ENCODE measurements at places on chromosomes 7 and 10. TPM values are rescaled to one million over a fixed set of nuclear protein-coding genes. Genes with fewer than 3 reads are reported as not detected.
A peak's percentile ranks its signal among the peaks of the same experiment; 100 is the strongest.

The C10orf53 gene
- not detected for total RNA-seq

The MUC3A gene
- not detected for total RNA-seq

The TMEM176B gene
- total RNA-seq, result 0.37 TPM

The TAS2R41 gene
- total RNA-seq, result not detected

The LLCFC1 gene
- not detected for total RNA-seq

The CUBN gene
- total RNA-seq, result 0.25 TPM

The TACC2 gene
- total RNA-seq, result not detected

The SAP25 gene
- 14.0 TPM for total RNA-seq

The FXYD4 gene
- not detected for total RNA-seq

The ABCB4 gene
- 1.2 TPM for total RNA-seq

The POT1 gene
- 42.1 TPM for total RNA-seq

The DNAH11 gene
- total RNA-seq, result not detected

The TMEM270 gene
- total RNA-seq, result not detected

The PLCE1 gene
- total RNA-seq, result not detected

DNA sequence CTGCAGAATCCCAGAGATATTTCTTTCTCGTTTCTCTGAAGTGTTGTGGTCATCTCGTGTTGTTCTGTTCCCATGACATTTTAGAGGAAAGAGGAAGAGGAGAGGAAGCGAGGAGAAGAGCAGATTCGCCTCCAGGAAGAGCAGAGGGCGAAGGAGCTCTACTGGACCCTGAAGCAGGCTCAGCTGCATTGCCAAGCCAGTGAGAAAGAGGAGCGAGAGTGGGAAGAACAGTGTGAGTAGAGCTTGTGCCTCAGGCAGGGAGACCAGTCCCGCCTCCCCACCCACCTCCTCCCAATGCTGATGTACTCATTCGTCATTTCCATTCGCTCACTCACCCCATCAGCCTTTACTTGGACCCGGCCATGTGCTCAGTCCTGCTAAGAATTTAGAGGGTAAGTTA lies 50.8 kb downstream of the SH2D4B start:
- no peak for DNase-seq

GRCh38 chr10:72007246-72007892 lies 43.2 kb downstream of the CHST3 start:
- DNase-seq, result no peak

- no peak for DNase-seq
Observed at GRCh38 chr7:28729281-28729680, 228.8 kb downstream of the TRIL start.

GRCh38 chr10:43649185-43649523 lies 473 bp upstream of the ZNF32 start:
- no peak for DNase-seq

GRCh38 chr10:14904316-14904732 lies 25.7 kb downstream of the SUV39H2 start:
- peak; percentile 68 for DNase-seq

- DNase-seq, result no peak
Observed at GRCh38 chr10:14330388-14331061, at the start of gene FRMD4A. TSS of gene FRMD4A (minus strand) at chr10:14330924.

DNA sequence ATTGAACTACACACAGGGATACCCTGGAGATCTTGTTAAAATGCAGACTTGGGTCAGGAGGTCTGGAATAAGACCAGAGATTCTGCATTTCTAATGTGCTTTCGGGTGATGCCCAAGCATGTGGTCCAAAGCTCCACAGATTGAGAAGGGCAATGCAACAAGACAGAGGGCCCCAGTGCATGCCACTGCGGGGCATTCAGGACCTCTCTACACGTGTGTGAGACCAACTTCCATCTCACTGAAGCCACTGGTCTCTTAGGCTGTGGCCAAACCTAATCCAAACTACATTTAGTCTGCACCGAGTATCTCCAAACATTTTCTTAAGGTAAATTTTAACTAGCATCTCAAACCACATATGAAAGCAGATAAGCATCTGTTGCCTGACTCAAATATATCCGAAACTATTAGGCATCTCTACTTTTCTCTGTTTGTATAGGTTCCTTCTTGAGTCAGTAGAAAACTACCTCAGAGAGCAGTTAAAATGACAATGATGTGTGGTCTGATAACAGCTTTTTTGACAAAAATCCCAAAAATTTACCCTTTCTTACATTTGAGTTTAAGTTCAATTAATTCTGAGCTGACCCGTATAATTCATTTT lies 107.5 kb downstream of the ELMO1 start:
- DNase-seq, result peak; percentile 44

DNA sequence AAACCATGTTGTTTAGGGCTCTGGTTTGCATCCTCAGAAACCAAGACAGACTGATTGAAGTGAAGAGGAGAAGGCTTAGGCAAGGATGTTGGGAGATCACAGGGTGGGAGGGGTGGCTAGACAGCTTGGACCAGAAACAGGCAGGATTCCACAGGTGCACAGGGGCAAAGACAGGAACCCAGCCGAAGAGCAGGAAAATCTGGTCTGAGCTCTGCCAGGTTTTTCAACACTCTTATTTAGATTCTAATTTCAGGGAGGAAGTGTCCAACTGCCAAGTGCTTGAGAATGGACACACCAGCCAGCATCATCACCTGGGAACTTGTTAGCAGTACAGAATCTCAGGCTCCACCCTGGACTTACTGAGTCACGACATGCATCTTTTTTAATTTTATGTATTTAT lies 93.8 kb downstream of the MARCHF5 start:
- no peak for DNase-seq

GRCh38 chr10:34716958-34717357 lies 98.1 kb downstream of the PARD3 start:
- no peak for DNase-seq

GRCh38 chr7:12873571-12873970 lies 186.1 kb downstream of the ARL4A start:
- no peak for DNase-seq

DNA sequence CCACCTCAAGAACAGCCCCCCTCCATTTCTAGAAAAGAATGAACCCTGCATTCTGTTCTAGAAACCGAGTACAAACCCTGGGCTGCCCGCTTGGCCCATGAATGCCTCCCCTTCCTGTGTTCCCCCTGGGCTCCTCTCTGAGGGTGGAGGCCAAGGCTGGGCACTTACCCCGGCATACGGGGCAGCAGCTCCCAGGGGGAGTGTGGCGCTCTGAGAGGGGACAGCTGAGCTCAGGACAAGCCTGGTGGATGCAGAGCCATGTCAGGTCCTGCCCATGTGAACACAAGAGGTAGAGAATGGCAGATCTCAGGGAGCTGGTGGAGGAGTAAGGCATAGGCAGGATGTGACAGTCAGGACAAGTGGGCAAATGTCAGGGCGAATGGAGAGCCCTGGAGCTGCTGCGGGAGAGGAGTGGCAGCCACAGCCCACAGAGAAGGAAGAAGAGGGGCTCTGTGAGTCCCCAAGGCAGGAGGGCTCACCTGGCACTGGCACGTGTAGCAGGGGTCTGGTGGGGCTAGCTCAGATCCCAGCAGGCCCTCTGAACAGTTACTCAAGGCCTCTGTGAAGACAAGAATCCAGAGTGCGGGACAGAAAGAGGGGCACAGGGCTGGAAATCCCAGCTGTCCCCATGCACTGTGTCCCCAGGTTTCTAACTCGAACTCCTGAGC lies 18.9 kb downstream of the ATP6V1F start:
- no peak for DNase-seq

DNA sequence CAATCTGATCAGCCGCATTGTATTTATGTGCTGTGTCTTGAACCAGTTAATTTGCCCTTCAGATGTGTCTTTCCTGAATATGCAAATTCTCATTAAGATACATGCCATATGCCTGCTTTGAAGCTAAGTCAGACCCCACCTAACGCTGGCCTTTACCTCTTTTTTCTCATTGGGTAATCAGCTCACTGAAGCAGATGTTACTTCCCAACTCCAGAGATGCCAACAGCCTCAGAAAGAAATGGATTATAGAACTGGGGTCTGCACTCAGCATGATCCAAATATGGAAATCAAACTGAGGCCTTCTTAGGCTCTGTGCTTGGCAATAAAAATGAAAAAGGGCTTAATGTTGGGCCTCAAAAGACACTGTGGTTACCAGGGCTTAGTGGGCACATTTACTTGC lies 113.9 kb downstream of the FZD1 start:
- DNase-seq, result no peak

- DNase-seq, result no peak
Observed at GRCh38 chr10:11631291-11631690, 19.8 kb upstream of the USP6NL start.

DNA sequence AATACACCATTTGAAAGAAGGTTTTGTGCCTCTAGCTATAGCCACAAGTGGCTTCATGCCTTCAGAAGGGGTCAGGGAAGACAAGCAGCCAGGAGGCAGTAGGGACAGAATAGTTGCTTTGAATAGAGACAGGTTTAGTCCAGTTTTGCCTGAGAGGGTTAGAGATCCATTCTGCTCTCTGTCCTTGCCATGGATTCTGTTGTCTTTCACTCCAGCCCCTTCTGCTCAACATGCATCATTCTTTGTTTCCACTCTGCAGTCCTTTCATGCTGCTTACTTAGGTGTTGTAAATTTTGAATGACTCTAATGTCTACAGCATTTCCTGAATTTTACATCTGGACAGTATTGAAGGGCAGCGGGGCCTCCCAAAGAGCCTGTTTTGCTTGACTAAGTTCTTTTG lies 60.3 kb downstream of the CNTNAP2 start:
- no peak for DNase-seq

- no peak for DNase-seq
Observed at GRCh38 chr10:26454891-26455290, 16.8 kb downstream of the APBB1IP start.

GRCh38 chr7:41045556-41046123 lies 657.2 kb downstream of the INHBA start:
- DNase-seq, result peak; percentile 2

- no peak for DNase-seq
Observed at GRCh38 chr7:139566736-139567646, 43.5 kb downstream of the CLEC2L start.

- DNase-seq, result no peak
Observed at GRCh38 chr10:73414230-73414945, 530 bp upstream of the ANXA7 start.

- no peak for DNase-seq
Observed at GRCh38 chr10:28925121-28925663, 247.9 kb downstream of the BAMBI start.

DNA sequence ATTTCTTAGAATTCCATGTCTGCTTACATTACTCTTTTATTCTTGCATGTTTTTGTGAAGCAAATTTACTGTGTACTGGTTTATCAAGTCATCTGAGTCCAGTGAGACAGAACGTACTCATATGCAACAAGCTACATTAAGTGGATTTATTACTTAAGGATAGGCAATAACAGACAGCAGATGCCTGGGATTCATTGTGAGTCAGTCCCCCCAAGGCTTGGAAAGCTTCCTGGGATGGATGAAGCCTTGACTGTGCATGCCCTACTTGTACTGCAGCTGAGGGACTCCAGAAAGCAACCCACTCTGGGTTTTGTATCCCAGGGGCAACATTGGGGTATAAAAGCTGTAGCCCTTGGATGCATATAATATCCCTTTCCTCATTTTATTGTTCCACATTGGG lies 113.4 kb upstream of the RAB18 start:
- DNase-seq, result no peak

DNA sequence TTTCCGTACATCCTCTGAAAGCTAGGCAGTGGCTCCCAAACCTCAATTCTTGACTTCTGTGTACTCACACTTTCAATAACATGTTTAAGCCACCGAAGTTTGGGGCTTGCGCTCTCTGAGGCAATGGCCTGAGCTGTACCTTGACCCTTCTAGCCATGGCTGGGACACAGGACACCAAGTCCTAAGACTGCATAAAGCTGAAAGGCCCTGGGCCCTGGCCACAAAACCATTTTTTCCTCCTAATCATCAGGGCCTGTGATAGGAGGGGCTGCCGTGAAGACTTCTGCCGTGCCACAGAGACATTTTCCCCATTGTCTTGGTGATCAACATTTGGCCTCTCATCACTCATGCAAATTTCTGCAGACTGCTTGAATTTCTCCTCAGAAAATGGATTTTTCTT lies 216.5 kb upstream of the TEX47 start:
- no peak for DNase-seq

DNA sequence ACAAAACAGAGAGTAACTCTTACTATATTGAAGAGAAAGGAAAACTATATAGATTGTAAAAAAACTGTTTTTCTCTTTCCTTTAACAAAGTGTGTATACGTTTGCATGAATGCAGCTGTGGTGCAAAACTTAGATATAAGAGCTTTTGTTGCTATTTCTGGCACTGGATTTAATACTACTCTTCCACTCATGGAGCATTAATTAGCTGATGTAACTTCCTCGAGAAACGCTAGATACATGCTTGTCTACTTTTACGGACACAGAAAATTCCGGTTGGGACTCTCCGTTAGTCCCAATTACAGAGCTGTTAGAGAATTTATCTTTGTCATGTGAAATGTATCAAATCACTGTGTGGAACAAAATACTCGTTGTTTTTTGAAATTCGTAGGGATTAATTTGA lies 135.5 kb downstream of the ZNF22 start:
- DNase-seq, result no peak

DNA sequence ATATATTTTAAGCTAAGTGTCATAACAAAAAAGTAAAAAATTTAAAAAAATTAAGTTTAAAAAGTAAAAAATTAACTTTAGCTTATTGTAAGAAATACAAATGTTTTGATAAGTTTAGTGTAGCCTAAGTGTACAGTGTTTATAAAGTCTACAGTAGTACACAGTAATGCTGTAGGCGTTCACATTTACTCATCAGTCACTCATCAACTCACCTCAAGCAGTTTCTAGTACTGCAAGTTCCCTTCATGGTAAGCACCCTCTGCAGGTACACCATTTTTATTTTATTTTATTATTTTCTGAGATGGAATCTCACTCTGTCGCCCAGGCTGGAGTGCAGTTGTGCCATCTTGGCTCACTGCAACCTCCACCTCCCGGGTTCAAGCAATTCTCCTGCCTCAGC lies 316.0 kb downstream of the FGFR2 start:
- DNase-seq, result no peak

- DNase-seq, result no peak
Observed at GRCh38 chr10:24128066-24128730, 80.7 kb upstream of the KIAA1217 start.

GRCh38 chr7:50227726-50228125 lies 76.8 kb upstream of the IKZF1 start:
- DNase-seq, result no peak

DNA sequence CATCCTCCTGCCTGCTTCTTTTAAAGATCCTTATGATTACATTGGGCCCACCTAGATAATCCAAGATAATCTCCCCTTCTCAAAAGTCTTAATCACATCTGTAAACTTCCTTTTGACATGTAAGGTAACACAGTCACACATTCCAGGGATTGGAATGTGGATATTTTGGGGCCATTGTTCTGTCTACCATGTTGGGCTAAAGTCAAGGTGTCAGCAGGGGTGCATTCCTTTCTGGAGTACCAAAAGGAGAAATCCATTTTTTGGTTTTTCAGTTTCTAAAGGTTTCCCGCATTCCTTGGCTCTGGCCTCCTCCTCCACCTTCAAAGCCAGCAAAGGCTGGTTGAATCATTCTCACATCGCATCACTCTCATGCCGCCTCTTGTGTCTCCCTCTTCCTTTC lies 197.6 kb upstream of the NFE2L3 start:
- DNase-seq, result no peak
